ENCODE measurements at places on chromosomes 3 and 15.

GRCh38 chr3:32480604-32481003 lies 22.0 kb downstream of the CMTM6 start:
- no peak for DNase-seq

DNA sequence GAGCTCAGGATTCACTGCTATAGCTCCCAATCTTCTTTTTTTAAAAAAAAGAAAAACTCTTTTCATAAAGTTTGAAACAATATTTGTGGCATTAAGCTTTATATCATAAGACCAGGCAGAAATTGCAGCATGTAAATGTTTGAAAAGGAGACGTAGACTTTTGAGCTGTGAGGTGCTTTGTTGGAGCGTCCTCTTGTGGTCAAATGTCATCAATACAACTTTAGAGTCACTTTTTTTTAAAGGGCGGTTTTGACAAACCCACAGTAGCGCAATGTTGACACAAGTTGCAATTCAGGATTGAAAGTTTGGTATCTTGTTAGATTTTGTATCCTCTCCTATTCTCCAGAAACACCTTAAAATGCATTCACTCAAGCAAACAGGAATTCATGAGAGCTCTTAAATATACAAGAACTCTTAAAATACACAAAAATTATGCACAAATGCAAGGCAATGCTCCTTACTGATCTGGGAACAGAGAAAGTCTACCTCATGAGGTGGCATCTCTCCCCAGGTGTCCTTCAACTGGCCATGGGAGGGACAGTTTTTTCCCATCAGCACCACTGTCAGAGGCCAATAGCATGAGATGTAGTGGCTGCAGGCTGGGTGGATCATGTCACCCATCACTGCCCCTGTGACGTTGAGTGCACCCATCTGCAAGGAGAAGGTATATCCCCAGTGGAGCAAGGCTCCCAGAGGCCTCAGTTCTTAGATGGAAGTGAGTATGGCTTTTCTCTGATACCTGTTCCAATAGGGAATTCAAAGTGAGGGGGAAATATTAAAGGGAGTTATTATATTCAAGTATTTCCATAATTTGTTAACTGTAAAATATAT lies 70.7 kb downstream of the ANXA2 start:
- DNase-seq: peak; percentile 38

GRCh38 chr3:130835483-130835882 lies 58.4 kb upstream of the ATP2C1 start:
- no peak for DNase-seq

GRCh38 chr3:6467186-6467585 lies 393.7 kb upstream of the GRM7 start:
- DNase-seq: no peak

GRCh38 chr3:190385731-190386688 lies 2.0 kb upstream of the CLDN16 start:
- no peak for DNase-seq

DNA sequence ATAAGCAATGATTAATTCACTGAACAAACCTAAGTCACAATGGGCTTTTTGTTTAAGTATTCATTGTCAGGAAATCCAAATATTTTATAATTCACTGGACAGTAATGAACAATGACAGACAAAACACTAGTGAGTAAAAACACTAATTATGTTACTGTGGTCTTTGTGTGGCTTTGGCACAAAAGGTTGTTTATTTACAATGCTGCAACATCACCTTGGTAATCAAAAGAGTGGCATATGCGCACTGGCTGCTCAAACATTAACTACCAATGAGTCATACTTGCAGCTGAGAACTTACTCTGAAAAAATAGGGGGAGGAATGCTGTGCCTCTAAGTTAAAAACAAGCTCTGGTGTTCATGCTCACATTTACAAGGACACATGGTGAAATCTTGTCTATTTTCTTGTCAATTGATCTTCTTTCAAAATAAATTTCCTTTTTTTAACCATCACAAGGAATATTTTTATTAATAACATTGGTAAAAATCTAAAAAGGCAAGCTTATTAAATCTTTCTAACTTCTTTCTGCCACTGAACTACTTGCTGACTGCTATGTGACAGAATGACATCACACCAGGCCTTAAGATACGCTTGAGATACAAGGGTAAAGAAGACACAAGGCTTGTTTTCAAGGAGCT lies 85.2 kb upstream of the PPIB start:
- DNase-seq: peak; percentile 27

GRCh38 chr3:14366248-14366647 lies 36.2 kb upstream of the SLC6A6 start:
- DNase-seq: no peak

DNA sequence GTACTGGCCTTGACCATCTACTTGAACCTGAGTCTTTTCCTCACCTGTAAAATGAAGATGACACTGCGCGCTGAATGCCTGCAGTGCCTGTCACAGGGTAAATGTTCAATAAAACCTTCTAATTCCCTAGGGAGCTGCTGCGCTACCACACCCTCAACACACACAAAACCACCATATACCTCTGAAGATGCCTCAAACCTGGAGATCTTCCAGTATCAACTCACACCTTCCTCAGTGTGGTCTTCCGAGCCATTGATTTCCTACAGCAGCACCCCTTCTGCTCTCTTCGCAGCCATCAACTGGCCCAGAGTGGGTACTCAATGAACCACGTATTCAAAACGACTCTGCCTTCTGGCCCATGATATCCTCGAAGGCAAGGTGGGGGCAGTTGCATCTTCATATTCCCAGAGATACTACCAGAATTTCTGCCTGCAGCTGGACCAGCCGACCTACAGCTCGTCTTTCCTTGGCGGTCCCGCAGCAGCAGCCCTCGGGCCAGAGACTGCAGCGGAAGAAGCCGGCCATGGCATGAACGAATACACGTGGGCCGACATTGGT lies 695 bp downstream of the RPL32 start:
- no peak for DNase-seq

DNA sequence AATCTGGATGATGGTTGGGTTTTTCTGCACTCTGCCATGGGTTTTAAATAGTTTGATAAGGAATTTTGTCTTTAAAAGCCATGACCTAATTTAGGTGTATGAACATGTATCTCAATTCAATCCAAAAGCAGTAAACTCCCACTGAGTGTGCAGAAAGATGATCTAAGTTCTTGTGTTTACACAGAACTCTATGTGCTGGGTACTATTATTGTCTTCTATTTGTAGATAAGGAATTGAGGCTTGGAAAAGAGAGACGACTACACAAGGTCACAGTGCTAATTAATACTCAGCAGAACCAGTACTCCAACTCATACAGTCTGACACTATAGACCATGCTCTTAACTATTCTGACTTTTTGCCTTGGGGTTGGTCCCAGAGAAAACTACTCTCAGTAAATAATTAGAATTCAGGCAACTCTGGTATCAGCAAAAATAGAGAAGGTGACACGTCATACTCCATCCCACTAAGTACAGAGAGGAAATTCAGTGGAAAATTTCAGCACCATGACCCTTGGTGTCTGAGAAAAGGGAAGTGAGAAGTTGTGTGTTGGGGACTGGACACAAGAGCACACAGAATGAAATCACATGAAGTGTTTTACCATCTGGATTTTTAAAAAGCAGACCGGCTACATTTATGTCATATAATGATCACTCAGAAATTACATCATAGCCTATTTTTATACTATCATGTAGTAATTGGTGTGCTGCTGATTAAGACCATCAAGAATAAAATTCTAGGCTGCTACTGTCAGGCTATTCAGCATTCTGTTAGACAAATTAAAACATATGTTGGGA lies 18.3 kb upstream of the MYH15 start:
- DNase-seq: no peak

GRCh38 chr3:104648823-104649222 lies 717.9 kb upstream of the ALCAM start:
- no peak for DNase-seq

GRCh38 chr15:41022487-41023090 lies 69.3 kb downstream of the CHAC1 start:
- DNase-seq: peak; percentile 27

DNA sequence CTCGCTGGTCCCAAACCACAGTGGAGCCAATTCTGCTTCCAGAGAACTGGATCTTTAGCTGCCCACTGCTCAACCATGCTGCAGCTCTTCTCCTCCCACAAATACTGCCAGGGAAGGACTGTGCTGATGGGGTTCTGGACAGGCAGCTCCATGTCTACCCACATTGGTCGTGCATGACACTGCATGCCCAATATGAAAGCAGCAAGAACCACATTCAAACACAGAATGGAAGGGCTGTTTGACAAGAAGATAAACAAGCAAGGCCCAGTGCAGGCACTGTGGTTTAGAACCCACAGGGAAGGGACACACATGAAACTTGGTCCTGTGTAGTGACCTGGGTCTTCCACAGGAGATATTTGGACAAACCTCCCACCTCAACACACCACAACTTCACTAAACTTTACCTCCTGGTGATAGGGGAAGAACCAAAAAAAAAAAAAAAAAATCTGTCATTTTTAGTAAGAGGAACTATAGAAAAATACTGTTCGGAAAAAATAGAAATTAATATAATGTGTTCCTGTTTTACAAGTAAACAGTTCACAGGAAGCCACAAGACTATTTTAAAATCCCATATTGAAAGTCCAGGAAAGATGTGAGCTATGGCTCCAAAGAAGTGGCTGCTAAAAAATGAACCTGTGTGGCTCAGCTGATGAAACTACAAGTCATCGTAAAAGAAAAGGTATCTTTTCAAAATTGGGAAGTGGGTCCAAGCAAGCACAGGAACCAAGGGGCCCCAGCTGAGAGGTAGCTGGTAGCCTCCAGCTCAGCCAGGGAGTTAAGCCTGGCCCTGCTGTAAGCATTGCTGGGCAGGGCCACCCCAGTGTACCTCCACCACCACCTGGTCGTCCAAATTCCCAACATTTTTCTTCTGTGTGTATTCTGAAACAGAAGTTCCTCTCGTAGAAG lies 77.7 kb upstream of the ACAN start:
- DNase-seq: no peak

- DNase-seq: no peak
Measured at GRCh38 chr15:96514607-96515285, 184.2 kb downstream of the NR2F2 start.

GRCh38 chr3:128321418-128321817 lies 145.3 kb downstream of the DNAJB8 start:
- DNase-seq: no peak

DNA sequence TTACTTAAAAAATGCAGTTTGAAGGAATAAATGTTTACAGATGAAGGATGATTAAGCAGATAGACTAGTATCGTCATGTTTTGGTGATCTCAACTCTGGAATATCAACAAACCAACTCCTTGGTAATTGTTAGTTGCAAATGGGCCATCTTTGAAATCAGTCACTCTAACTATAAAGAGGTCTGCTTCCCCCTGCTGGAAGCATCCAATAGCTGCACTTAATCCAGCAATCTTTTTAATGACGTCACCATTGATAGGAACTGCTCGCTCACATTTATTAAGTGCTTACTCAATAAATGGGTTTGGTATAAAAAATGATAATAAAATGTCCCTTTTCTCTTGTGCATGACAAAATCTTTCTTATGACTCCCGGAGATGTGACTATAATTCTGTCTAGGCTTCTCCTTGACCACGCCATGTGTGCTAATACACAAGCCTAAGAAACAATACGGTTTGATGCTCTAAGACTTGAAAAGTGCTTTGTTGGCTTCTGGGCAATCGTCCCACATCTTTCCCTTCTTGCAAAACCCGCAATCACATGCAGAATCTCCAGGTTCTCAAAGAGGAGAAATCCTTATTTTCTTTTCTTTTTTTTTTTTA lies 227.6 kb upstream of the POU1F1 start:
- no peak for DNase-seq

DNA sequence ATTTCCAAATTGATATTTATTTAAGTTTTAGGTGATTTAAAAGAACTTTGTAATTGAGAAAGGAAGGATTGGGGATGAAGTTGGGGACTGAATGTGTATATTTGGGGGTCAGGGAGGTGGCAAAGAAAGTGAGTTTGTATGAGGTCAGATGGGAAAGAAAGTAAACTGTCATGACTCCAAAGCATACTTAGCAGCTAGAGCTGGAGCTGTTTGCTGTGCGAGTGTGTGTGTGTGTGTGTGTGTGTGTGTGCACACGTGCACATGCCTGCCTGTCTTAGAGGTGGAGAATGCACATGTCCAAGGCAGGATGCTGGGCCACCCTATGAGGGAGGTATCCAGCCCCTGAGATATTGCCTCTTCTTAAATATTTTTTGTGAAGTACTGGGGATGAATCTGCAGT lies 21.0 kb downstream of the BOC start:
- no peak for DNase-seq

- no peak for DNase-seq
Measured at GRCh38 chr3:129621626-129622225, 15.2 kb upstream of the PLXND1 start.

GRCh38 chr3:159978353-159978752 lies 10.3 kb upstream of the IL12A start:
- DNase-seq: no peak

GRCh38 chr15:72077950-72078349 lies 40.0 kb downstream of the MYO9A start:
- no peak for DNase-seq

GRCh38 chr15:90211440-90212143 lies 10.5 kb downstream of the SEMA4B start:
- no peak for DNase-seq

DNA sequence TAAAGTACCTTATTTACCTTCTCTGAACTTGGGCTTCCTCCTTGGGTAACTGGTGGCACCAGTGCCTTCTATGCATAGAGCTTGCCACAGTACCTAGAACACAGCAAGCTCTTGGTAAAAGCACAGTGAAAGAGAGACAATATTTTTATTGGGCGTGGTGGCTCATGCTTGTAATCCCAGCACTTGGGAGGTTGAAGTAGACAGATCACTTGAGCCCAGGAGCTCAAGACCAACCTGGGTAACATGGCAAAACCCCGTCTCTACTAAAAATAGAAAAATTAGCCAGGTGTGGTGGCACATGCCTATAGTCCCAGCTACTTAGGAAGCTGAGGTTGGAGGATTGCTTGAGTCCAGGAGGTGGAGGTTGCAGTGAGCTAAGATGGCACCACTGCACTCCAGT lies 285.1 kb downstream of the PTPRG start:
- DNase-seq: no peak

- no peak for DNase-seq
Measured at GRCh38 chr15:31528846-31529245, 202.2 kb downstream of the KLF13 start.
